ENCODE measurements at places on chromosomes 5 and 9. TPM values are rescaled to one million over a fixed set of nuclear protein-coding genes. Genes with fewer than 3 reads are reported as not detected.

TMEM174 gene
- total RNA-seq, result not detected

IRX1 gene
- not detected for total RNA-seq

SOHLH1 gene
- total RNA-seq, result not detected

ZNF618 gene
- 7.8 TPM for total RNA-seq

PCDHA1 gene
- 0.10 TPM for total RNA-seq

TAF11L12 gene
- total RNA-seq, result not detected

HACD4 gene
- 1.0 TPM for total RNA-seq

GMCL2 gene
- total RNA-seq, result not detected

C5orf58 gene
- not detected for total RNA-seq

PCDHB5 gene
- total RNA-seq, result 1.6 TPM
